ENCODE measurements at places on chromosomes 13 and 19.

DNA sequence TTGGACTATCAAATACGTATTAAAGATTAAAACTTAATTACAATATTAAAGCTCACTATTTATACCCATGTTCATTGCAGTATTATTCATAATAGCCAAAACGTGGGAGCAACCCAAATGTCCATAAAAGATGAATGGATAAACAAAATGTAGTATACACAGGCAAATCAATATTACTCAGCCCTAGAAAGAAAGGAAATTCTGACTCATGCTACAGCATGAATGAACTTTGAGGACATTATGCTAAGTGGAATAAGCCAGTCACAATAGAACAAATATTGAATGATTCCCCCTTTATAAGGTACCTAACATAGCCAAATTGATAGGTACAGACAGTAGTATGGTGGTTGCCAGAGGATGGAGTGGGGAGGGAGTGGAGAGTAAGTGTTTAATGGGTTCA lies 457.3 kb downstream of the FGF14 start:
- DNase-seq = no peak

DNA sequence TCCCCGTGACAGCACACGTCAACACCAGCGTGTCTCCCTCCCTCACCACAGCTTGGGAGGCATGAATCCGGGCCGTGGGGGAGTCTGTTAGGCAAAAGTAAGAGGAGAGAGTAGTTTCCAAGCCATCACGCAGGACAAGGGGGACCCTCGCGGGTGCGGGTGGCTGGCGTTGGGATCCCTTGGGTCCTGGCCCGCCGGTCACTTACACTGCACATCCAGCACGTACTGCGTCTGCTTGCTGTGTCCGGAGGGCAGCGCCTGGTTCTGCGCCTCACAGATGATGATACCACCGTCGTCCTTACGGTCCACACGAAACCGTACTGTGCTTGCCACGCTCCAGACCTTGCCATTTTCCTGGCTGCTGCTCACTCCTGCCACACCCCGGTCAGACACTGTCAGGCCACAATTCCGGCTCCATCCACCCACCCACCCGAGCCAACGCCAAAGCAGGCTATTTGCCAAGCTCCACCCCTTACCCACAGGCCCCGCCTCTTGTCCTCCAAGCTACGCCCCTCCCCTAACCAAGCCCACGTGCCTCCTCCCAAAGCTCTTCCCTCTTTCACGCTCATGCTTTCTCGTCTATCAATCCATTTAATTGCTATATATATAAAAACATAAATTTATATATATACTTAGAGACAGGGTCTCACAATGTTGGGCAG lies 6.6 kb upstream of the ZNF428 start:
- DNase-seq = no peak

GRCh38 chr13:74620308-74620707 lies 486.1 kb upstream of the KLF12 start:
- DNase-seq = no peak

- DNase-seq = no peak
Measured at GRCh38 chr13:71677124-71677523, 189.9 kb downstream of the DACH1 start.

DNA sequence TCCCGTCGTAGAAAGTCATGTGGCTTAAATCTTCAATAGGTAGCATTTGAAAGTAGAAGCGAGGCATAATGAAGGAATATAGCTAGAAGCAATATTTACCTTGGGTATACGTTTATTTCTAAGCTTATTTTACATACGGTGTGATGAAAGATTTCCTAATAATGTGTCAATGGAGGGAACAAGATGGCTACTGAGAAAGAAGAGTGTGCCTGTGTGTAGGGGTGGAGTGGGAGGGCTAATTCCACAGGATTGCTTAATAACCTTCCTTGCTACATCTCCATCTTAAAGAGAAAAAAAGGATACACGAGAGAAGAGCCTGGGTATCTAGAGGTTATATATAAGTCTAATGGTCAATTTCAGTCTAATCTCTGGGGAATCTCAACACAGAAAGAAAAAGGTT lies 2.0 kb downstream of the SPART start:
- no peak for DNase-seq

DNA sequence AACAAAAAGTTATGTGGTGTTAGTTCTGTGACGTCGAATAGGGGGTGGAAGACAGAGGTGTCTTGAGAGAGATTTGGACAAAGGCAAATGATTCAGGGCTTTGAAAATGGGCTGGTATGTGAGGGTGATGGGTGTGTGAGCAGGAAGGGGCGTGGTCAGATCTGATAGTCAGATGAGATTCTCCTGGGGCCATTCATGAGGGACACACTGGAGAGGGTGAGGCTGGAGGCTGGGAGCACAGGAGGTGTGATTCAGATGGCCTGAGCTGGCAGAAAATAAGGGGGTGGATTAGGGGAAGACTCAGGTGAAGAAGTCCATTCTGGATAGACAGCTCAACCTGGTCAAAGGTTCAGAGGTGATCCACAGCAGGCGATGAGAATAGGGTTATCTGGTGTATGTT lies 28.0 kb downstream of the CYP4F22 start:
- no peak for DNase-seq

DNA sequence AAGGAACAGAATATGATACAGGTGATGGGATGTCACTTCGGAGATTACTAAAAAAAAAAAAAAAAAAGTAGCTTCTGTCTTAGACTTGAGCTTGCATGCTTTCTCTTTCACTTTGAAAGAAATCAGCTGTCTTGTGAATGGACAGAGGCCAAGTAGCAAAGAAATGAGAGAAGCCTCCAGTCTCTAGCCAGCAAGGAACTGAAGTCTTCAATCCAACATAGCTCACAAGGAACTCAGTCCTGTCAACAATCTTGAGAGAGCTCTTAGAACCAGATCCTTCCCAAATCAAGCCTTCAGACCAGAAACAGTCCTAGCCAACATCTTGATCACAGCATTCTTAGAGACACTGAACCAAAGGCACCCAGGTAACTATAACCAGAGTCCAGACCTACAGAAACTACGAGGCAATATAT lies 7.7 kb downstream of the N4BP2L2 start:
- no peak for DNase-seq

GRCh38 chr19:45443462-45444317 lies 20.0 kb upstream of the ERCC1 start:
- peak; percentile 91 for DNase-seq

DNA sequence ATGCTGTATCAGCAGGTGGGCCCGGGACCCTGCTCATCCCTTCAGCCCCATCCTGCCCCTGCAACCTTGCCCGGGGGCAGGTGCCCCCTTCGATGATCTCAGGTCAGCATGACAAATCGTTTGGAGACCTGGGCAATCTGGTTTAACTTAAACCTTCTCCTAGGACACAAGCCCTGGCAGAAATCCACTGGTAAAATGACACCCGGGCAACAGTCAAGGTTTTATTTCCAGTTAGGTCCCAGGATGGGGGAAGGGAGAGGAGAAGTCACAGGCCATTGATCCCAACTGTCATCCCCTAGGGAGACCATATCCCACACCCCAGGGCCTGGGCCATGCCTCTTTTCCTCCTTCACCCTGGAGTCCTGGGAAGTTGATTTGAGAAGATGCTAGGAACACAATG lies 1.8 kb upstream of the PLIN5 start:
- no peak for DNase-seq

GRCh38 chr13:30804474-30804873 lies 69.1 kb downstream of the ALOX5AP start:
- no peak for DNase-seq

- DNase-seq = no peak
Measured at GRCh38 chr19:5681391-5682106, 722 bp downstream of the HSD11B1L start.

All from HS-27A (cell line).